ENCODE measurements at places on chromosomes 2 and 18.

DNA sequence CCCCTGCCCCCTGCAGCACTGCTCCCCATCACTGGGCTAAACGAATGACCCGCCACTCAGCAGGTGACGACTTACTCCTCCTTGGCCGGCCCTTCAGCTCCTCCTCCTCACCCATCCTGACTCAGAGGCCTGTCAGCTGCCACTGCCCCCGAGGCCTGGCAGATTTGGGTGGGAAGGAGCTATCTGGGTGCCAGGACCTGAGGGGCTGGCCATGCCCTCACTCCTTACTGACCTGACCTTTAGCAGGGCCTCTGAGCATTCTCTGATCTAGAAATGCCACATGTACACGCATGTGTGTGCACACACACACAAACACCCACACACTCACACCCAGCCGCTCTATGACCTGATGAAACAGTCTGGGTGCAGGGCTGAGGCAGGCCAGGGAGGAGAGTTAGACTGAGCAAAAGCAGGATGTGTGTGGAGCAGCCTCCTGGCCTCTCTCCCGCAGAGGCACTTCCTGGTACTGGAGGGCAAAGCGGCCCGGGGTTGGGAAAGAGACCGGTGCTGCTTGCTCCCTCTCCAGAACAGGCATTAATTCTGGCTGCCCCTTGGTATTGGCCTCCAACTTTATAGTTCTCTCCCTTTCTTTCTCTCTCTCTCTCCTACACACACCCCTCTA is 68.0 kb downstream of the ZFP36L2 start:
- peak; percentile 73 for DNase-seq

GRCh38 chr18:45521777-45522176 is 93.5 kb upstream of the SLC14A2 start:
- DNase-seq = no peak

- no peak for DNase-seq
These were observed 22.0 kb downstream of the FAM98A start for GRCh38 chr2:33577084-33577483.

DNA sequence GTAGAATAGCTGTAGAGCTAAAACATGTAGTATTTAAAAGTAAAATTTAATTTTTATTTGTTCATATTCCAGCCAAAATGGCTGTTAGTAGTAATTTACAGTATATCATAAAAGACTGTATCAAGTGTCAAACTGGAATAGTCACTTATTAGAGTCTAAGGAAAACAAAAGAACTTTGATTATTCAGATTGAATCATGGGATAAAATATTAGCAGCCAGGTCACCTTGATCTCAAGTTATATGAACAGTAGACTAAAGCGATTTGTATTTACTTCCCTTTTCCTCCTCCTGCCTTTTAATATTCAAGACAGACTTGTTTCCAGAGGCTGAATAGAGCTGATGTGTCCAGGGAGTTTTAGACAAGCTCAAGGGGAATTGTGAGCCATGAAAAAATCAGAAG is 54.4 kb downstream of the PMAIP1 start:
- no peak for DNase-seq

- no peak for DNase-seq
These were observed 57.2 kb upstream of the SPOPL start for GRCh38 chr2:138444411-138444810.

DNA sequence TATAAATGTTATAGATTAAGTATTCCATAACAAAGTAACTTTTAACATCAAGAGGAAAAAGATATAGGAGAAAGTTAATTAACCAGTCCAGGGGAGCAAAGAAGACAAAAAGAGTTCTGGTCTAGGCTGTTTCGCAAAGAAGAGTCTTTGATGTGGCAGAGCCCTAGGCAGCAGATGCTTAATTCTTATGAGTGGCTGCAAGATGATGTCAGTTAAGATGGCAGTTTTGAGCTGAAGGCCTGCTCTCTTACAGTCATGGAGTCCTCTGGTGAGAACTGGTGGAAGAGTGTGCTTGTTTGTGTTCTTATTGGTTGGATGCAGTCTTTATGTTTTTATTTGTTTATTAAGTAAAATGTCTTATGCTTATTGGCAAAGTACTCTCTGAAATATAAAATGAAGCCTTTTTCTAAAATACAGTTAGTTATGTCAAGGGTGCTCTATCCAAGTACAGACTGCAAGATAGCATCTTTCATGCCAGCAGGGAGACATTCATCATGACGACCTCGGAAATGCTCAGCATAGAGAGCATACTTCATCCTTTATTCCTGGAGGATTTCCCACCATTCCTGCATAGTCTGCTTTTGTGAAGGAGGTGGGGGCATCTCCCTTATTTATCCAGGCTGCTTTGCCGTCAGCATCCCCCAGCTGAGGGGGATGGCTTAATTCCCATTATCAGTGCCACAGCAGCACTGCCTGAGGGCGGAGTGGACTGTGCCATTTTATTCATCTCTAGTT is 38.9 kb upstream of the SERPINE2 start:
- no peak for DNase-seq

GRCh38 chr2:16817305-16818202 is 151.9 kb upstream of the CYRIA start:
- no peak for DNase-seq

DNA sequence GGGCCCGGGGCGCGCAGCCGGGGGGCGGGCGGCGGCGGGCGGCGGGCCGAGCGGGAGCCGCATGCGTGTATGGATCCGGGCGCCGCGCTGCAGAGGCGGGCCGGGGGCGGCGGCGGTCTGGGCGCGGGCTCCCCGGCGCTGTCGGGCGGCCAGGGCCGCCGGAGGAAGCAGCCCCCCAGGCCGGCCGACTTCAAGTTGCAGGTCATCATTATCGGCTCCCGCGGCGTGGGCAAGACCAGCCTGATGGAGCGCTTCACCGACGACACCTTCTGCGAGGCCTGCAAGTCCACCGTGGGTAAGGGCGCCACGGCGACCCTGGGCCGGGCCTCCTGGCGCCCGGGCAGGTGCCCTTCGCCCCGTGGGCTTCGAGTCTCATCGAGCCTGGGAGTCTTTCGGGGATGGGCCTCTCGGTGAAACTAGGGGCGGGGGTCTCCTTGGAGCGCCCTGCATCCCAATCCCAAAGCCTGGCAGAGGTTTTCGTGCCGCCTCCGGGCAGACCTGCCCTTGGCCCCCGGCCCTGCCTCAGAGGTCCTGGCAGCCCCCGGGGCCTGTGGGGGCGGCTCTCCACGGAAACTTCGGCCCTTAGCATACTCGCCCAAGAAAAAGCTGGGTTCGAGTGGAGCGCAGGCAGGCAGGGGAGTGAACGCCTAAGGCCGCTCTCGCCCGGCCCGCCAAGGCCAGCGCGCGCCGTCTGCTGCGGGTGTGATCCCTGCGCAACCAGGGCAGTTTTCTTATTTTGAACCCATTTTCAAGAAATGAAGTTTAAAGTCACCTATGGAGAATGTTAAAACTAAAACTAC is 622 bp downstream of the RAB12 start:
- no peak for DNase-seq

DNA sequence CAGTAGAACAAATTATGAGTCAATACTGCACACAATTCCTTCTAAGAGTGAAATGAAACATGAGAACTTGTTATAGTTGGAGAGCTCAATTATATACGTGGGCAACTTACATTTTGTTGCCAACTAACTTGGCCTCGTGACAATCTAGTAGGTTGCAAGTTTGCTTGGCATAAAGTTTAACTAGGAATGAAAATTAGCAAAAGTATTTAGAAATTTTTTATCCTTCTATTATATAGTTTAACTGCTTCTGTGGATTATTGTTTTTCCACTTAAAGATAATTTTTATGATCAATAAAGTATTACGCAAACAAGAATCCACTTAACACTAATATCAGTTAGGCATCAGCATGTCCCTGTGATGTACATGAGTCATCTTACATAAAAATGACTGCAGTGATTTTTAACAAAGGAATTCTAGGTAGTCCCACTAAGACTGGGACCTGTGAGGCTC is 41.1 kb downstream of the FAM124B start:
- no peak for DNase-seq

DNA sequence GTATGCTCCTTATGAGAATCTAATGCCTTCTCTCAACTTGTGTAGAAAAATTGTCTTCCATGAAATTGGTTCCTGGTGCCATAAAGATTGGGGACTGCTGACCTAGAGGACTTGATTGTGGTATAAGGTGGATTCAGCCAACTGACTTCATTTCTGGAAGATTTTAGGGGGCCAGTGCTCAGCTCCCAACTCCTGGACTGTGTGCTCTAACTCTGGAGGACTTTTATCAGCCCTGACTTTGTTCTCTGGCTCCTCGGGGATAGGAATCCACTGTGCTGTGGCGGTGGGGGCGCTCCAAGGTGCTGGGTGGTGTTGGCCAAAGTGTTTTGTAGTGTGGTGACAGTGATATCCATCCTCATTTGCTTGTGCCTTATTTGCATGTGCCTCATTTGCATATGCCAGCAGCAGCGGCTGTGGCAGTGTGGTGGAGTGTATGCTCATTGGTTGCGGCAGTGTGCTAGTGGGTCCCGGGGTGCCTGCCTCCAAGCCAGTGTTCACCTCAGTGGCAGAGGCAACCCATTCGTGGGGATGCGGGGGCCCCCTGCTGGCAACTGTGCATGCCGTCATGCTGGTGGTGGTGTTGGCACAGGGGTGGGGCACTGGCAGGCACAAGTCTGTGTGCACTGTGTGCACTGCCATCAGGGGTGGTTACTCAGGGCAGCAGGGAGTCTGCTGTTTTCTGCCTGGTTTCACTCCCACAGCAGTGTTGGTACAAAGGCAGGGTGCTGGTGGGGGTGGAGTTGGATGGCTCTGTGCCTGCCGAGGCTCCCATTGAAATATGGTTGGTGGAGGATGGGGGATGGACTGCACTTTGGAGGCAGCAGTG is 19.6 kb downstream of the EHBP1 start:
- no peak for DNase-seq

GRCh38 chr2:53987336-53987921 is 16.6 kb upstream of the PSME4 start:
- DNase-seq = no peak

DNA sequence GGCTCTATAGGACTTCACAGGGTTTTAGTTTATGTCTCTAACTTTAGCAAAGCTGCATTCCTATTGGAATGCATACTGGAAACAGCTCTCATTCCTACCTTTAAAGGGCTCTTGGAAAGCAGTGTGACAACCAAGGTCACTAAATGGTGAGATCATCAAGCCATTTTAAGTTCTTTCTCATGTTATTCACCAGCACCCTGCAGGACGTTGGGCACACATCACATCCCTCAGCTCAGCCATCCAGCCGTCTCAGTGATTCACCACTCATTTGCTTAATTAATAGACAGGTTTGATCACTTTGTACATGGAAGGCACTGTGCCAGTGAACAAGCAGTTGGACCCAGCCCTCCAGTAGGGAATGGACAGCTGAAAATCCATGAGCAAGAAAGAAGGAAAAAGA is 32.2 kb upstream of the RBM44 start:
- no peak for DNase-seq

GRCh38 chr2:106296182-106296815 is 102.2 kb upstream of the UXS1 start:
- DNase-seq = no peak

DNA sequence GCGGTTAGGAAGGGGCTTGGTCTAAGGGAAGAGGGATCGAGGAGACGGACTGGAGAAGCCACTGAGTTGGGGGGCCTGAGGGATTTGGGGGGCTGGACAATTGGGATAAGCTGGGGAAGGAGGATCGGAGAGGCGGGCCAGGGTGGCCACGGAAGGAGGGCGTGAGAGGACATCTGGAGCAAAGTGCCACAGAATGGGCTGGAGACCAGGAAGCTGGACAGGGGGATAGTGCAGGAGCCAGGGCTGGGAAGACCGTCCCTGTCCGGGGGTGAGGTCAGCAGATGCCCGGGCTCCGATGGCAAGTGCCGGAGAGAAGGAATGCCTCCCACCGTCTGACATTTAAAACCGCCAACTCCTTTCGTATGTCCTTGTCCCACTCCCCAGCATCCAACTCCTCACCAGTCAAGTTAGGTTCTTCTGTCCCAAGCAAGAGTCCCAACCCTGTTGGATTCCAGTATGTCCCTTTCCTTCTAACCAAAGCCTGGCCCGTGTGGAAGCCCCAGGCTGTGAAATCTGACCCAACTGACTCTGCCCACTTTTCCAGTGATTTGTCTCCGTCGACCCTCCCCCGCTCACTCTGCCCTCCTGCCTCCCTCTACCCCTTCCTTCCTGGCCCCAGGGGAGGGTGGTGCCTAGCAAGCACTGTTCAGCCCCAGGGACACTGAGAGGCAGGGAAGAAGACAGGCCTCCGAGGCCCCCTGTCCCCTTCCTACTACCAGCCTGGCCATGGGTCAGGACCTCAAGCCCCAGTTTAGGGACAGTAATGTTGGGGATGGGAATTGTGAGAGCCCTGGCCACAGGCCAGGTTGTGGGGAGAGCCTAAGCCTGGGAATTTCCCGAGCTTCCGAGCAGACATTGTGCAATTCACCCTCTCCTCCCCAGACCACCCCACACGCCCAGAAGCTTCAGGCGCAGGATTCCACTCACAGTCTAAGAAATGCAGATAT is 31.5 kb upstream of the TMBIM1 start:
- DNase-seq = peak; percentile 64

DNA sequence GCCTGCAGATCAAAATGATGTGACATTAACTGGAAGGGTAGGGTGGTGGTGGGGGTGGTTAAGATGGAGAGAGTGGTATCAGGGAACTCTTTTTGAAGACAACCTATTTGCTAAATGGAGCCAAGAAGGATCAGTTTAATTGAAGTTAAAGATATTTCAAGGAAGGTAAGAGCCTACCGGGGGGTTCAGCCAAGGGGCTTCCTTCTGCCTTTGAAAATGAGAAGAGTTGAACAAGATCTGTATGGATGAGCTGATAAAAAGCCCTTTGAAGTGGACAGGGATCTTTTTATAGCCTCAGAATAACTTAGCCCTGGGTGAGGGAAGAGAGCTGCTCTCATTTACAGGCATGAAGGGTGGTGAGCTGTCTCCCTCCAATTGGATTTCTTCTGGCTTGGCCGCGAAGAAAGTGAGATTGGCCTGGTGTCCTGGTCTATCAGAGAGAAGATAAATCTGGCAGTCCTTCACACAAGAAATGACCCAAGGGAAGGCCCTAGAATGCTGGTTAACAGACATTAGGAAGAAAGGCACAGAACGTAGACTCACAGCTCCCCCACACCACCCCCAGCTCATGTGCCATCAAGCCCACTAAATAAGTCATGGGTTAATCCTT is 439.8 kb downstream of the TNS1 start:
- no peak for DNase-seq

DNA sequence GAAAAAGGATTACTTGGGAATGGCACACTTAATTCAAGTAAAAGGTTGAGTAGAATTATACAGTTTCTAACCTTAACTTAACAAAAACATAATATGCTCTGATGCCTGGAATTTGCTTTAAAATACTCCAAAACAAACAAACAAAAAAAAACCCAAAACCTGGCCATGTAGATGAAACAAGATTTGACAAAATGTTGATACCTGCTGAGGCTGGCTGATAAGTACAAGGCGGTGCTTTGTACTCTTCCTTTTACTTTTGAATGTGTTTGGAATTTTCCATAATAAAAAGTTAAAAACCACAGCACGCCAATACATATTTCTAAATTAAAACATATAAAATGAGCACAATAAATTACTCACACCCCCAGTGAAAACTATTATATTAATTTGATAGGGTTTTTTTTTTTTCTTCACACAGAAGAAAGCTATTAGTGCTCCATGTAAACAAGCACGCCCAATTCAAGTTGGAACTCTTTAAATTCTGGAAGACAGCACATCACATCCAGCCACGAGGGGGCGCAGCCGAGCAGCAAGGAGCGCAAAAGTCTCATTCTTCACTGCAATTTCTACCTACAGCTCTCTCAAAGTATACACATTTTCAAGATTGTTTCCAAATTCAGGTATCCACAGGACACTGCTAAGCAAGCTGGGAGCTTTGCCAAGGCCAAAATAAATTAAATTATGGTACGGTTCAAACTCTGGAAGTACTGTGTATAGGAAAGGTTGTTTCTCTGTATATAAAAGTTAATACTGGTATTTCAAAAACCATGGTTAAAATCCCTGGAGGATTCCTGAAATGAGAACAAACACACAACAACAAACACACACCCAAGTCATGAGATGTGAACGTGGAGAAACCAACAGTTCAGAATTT is 7.5 kb downstream of the SERTAD2 start:
- peak; percentile 53 for DNase-seq

Measured in inflammatory macrophage treated with lipopolysaccharide for 1 hour (primary cell).